ENCODE measurements at places on chromosomes 1 and 21.

GRCh38 chr1:14723401-14723800, 124.9 kb downstream of the KAZN start:
- DNase-seq = no peak

GRCh38 chr21:39187141-39187540, 3.9 kb upstream of the PSMG1 start:
- DNase-seq = no peak

DNA sequence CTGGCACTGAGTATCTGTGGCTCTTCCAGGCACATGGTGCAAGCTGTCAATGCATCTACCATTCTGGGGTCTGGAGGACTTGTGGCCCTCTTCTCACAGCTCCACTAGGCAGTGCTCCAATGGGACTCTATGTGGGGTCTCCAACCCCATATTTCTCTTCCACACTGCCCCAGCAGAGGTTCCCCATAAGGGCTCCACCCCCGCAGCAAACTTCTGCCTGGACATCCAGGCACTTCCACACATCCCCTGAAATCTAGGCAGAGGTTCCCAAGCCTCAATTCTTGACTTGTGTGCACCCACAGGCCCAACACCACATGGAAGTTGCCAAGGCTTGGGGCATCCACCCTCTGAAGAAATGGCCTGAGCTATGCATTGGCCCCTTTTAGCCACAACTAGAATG, 18.8 kb downstream of the ODF2L start:
- DNase-seq = no peak

DNA sequence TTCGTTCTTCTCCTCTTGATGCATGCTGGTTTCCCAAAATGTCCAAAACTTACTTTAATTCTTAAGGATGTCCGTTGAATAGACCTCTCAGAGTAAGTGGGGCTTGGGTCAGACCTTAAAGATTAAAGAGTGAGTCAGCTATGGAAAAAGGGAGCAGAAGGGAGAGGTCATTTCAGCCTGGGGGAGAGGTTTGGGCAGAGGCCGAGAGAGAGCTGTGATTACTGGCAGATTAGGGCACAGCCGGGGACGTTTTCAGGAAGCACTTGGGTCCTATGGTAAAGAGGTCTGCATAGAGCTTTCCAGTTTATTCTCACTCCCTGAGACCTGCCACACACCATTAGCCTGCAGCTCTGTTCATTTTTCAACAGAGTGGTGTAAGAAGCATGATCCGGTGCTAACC, 14.0 kb upstream of the ST3GAL3 start:
- DNase-seq = no peak

DNA sequence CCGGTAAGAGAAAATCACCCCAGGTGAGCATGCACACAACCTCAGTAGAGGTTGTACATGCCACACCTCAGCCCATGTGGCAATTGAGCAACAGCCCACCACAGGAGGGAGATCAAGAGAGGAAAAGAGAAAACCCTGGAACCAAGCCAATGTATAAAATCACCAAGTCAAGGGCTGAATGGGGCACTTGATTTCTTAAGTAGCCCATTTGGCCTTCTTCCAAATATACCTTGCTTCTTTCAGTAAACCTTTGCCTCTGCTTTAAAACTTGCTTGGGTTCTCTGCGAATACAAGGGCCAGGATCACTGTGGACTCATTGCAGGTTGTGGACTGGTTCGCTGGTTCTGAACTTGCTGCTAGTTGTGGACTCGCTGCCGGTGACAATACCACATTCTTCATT, 1814.0 kb downstream of the PLA2G4A start:
- peak; percentile 80 for DNase-seq

GRCh38 chr1:44941424-44942324, 44.7 kb downstream of the EIF2B3 start:
- DNase-seq = no peak

DNA sequence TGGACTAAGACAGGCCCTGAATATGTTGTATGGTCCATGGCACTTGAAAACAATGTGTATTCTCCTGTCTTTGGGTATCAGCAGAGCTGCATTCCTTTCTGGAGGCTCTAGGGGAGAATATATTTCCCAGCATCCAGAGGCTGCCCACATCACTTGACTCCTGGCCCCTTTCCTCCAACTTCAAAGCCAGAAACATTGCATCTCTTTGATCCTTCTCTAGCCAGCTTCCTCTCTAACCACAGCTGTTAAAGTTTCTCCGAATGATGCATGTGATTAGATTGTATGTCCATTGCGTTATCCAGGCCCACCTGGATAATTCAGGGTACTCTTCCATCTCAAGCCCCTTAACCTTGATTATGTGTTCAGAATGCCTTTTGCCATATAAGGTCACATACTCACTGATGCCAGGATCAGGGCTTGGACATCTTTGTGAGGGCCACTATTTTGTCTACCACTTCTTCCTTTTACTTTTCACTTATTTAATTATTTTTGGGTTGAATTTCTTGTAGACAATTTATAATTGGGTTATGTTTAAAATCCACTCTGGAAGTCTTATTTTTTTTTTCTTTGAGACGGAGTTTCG, 5.3 kb downstream of the CHD1L start:
- no peak for DNase-seq

DNA sequence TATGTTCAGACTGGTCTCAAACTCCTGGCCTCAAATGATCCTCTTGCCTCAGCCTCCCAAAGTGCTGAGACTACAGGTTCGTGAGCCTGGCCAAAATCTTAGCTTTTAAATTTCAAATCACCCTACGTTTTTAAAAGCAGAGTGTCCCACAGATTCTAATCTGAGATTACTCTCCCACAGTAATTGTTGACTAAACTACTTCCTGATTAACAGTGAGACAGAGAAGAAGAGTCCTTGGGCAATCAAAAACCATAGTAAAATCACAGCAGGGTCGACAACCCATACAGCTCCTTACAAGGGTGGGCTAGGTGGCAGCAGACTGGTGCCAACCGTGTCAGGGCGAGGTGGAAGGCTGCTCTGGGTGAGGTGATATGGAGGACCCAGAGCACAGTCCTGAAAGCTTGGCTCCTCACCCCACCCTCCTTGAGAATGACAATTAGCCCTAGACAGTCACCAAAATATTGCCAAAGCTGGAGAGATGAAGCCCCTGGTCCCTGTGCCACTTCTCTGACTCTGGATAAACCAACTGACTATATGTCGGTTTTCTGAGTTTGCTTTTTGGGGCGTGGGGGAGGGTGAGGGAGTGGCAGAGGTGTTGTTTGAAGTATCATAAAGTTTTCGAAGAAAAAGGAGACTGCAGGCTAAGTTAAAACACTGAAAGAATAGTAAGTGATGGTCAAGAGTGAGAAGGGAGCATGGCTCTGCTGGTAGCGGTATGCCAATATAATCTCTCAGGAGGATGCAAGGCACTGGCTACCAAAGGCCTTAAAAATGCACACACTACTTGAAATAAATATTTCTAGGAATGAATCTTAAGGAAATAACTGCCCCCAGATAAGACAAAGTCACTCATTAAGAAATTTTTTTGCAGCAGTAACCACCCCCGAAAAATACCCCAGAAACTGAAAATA, 86.8 kb downstream of the SLC45A1 start:
- DNase-seq = no peak

DNA sequence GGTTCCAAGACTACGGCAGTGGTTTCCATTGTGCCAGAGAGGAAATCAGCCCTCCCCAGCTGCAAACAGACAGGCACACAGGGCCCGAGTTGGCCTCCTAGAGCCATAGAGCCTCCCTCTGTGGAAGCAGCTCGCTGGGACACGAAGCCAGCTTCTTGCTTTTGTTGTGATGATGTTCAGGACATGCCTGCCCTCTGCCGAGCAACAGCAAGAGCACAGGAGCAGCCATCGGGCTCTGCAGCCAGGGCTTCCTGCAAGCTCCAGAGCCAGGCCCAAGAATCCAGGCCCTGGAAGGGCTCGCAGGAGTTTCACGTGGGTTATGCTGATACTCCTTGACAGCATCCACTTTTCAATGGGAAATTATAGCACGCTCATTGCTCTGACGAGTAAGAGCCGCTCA, 18.5 kb downstream of the NPHP4 start:
- DNase-seq = no peak

GRCh38 chr1:172533513-172534151, 682 bp downstream of the SUCO start:
- peak; percentile 48 for DNase-seq

GRCh38 chr1:225816643-225817538, 7.0 kb downstream of the EPHX1 start:
- no peak for DNase-seq

- no peak for DNase-seq
Measured at GRCh38 chr1:34167389-34167788, 2.4 kb upstream of the CSMD2 start.

- no peak for DNase-seq
Measured at GRCh38 chr1:18069903-18070302, 37.7 kb upstream of the IGSF21 start.

- no peak for DNase-seq
Measured at GRCh38 chr1:20487236-20487590, 1.2 kb upstream of the CAMK2N1 start.

GRCh38 chr1:8164670-8165069, 138.6 kb upstream of the ERRFI1 start:
- no peak for DNase-seq

DNA sequence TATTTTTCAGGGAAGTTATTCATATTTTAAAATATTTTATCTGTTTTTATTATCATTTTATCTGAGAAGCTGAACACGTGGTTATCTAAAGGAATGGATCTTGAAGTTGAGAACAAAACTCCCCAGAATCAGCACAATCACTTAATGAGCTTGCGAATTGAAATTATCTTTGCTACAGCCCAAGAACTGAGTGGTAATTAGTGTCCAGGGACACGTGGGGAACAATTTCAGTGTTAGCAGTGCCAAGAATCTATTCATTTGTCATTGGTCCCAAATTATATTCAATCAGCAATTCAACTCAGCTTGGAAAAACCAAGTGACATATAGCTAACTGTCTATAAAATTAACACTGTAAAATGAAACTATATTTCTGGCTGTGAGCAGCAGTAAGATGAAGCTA, 197.6 kb upstream of the UBE2U start:
- no peak for DNase-seq

DNA sequence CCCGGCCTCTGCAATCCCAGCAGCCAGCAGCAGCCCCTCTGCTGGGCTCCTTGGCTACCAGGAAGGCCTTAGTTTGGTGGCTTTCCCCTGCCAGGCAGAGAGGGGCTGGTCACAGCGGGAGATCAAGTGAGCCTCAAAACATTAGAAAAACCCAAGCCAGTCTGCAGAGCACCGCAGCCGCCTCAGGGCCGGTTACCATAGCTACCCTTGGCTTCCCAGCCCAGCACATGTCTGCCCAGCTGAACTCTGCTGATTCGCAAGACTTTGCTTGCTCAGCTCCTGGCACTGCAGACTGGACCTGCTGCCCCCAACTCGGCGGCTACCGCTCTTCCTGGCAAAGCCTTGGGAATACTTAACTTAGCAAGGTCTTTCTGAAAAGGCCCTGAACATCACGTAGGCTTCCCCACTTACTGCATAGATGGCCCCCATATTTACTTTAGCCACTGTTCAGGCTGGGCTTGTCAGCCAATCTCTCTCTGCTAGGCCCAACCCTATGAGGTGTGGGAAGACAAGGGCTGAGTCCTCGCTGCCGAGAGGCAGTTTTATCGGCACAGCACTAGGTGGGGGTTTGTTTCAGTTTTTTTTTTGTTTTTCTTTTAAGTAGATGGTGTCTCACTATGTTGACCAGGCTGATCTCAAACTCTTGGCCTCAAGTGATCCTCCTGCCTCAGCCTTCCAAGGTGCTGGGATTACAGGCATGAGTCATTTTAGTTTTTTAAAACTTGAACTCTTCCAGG, 28.6 kb upstream of the PLEKHG5 start:
- DNase-seq = peak; percentile 96
